Glomerular endothelial cell (primary cell): ENCODE measurements at places on chromosomes 12 and 14. TPM values are rescaled to one million over a fixed set of nuclear protein-coding genes. Genes with fewer than 3 reads are reported as not detected.

DNA sequence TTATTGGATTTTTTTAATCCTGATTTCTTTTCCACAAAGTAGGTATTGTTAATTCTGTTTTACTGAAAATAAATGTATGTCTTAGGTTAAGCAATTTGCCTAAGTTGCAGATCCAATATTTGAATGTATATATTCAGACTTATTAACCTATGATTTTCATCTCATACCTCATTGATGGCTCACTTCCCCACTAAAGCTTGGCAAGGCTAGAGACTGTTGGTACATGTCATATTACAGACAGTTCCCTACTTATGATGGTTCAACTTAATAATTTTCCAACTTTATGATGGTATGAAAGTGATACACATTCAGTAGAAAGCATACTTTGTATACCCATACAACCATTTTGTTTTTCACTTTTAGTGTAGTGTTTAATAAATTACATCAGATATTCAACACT is 33.2 kb upstream of the KCNH3 start:
- no peak for DNase-seq

DNA sequence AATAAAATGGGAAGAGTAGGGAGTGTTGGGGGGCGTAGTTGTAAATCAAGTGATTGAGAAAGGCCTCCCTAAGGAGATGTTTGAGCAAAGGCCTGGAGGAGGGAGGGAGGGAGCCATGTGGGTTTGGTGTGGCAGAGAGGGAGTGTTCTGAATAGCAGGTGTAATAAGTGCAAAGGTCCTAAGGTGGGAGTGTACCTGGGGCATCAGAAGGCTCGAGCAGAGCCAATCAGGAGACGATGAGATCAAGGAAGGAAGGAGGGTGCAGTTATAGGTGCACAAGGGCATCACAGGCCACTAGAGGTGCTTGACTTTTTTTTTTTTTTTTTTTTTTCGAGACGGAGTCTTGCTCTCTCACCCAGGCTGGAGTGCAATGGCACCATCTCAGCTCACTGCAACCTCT is 77.9 kb upstream of the PLXNC1 start:
- DNase-seq, result no peak

The TRPV4 gene
- total RNA-seq, result 5.9 and 7.1 TPM in 2 replicates

GRCh38 chr12:20006871-20007730 is 361.2 kb upstream of the PDE3A start:
- no peak for DNase-seq

The OR6C1 gene
- total RNA-seq, result not detected in 2 replicates

DNA sequence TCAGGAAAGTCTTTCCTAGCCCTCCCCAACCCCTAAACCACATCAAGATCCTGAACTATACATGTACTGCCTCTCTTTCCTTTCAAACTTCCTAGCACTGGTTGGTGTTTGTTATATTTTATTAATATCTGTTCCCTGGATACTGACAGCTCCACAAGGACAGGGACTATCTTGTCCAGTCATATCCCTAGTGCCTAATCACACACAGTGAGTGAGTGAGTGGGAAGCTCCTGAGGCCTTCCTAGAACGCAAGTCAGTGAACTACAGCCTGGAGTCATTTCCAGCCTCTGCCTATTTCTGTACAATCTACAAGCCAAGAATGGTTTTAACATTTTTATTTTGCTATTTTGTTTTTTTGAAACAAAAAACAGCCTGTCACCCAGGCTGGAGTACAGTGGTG is 7.5 kb upstream of the ACTR6 start:
- DNase-seq, result no peak

The SLC35E3 gene
- 1.1 and 6.6 TPM in 2 replicates for total RNA-seq

DNA sequence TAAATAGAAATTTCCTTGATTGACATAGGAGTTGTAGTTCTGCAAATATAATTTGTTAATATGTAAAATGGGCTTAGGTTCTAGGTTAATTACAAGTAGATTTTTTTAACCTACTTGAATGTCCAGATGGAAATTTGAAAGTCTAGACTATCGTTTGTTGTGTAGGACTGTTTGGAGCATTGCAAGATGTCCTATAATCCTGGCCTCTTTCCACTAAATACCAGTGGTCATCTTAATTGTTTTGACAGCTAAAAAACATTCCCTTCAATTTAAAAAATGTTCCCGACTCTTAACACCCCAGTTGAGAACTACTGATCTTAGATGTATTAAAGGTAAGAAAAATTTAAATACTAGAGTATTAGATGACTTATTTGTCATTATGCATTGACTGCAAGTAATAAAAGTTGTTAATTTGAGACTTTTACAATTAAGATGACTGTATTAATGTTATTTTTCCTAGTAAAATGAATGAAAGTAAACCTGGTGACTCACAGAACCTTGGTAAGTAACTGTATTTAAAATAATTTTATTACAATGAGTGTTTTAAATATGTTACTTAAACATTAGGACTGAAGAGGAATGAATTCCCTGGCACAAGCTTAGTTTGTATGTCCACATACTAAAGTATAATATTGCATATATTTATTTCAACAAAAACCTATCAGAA is 21.8 kb downstream of the G2E3 start:
- no peak for DNase-seq

The RDH12 gene
- total RNA-seq, result not detected in 2 replicates

GRCh38 chr12:85422762-85423161 is 142.7 kb downstream of the ALX1 start:
- DNase-seq, result no peak

- no peak for DNase-seq
These were observed 47.9 kb upstream of the PTGDR start for GRCh38 chr14:52219488-52220084.

DNA sequence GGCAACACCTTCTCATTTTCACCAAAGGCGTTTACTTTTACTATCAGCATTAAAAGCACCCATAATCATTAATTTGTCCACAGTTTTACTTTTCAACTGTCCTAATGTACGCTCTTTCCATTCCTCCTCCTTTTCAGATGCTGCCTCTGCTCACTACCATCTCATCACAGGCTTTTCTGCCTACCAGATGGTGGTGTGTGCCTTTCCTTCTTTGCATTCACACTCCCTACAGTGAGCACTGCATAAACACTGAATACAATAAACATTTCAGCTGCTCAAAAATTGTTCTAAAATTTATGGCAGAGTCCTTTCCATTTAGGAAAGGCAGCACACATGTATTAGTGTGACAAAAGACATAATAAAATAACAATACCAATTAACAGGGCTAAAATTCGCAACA is 435.7 kb downstream of the GXYLT1 start:
- no peak for DNase-seq

DNA sequence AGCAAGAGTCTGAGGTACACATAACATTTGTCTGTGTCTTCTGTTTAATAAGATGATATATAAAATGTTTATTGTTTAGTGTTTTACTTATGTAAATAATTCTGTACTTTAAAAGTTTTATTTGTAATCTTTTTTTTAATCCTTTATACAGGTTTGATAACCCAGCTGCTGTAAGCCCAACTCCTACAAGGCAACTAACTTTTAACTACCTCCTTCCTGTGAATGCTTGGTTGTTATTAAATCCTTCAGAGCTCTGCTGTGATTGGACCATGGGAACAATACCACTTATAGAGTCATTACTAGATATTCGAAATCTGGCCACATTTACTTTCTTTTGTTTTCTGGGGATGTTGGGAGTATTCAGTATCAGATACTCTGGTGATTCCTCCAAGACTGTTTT is 24.1 kb downstream of the TMTC3 start:
- DNase-seq, result no peak

The OAS2 gene
- total RNA-seq, result 35.9 and 80.4 TPM in 2 replicates

DNA sequence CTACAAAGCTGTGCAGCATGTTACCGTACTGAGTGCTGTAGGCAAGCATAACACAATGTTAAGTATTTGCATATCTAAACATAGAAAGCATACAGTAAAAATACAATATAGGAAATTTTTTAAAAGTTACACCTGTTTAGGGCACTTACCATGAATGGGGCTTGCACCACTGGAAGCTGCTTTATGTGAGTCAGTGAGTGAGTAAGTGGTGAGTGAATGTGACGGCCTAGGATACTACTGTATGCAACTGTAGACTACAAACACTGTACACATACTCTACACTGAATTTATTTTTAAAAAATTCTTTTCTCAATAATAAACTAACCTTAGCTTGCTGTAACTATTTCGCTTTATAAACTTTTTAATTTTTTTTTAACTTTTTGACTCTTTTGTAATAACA is 82.1 kb upstream of the FSCB start:
- no peak for DNase-seq

DNA sequence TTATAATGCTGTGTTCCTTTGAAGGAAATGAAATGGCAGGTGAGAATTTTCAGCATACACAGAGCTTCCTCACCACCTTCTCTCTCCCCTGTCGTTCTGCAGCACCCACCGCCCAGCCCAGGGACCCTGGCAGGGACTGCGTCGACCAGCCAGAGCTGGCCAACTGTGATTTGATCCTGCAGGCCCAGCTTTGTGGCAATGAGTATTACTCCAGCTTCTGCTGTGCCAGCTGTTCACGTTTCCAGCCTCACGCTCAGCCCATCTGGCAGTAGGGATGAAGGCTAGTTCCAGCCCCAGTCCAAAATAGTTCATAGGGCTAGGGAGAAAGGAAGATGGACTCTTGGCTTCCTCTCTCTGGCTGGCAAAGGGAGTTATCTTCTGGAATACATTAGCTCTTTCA is 35.1 kb downstream of the PAPLN start:
- no peak for DNase-seq

The FAM90A1 gene
- total RNA-seq, result 0.06 TPM in 1 of 2 replicates, not detected in the other

The SMCO2 gene
- 0.88 TPM in 1 of 2 replicates, not detected in the other for total RNA-seq

The HELB gene
- 1.5 and 2.7 TPM in 2 replicates for total RNA-seq

The TBK1 gene
- 22.3 and 35.2 TPM in 2 replicates for total RNA-seq

GRCh38 chr12:131711551-131712205 is 788 bp downstream of the SFSWAP start:
- no peak for DNase-seq

The GPRC5D gene
- not detected in 2 replicates for total RNA-seq

DNA sequence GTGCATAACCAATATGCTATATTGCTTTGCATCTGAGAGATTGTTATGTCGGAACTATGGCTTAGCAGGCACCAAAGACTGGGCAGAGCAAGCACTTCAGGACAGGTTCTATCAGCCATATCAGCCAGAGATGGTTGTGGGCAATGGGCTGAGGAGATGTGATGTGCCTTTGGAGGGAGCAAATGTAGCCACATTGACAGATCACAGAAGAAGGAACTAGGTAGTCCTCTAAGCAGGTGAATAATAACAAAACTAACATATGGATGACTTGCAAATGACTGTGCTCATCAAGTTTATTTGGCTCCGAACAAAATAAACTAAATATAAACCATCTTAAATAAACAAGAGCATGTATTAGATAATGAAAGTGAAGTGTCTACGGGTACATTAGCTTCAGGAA is 291.7 kb downstream of the RMST start:
- DNase-seq, result no peak

DNA sequence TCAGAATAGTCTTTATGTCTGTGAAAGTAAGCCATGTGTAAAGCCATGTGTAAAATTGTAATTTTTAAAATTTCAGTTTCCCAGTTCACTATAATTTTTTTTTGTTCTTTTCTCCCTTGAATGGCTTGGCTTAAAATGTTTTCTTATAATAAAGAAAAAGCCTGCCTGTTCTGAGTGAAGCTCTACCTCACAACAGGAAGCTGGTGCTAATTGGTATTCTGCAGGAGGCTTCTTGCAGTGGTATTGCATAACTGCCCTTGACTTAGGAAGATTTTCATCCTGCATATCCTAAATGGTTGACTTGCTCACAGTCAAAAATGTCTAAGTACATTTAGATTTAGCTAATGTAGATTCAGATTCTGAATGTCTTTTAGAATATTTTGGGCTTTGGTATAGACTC is 49.5 kb downstream of the ATP2A2 start:
- no peak for DNase-seq

DNA sequence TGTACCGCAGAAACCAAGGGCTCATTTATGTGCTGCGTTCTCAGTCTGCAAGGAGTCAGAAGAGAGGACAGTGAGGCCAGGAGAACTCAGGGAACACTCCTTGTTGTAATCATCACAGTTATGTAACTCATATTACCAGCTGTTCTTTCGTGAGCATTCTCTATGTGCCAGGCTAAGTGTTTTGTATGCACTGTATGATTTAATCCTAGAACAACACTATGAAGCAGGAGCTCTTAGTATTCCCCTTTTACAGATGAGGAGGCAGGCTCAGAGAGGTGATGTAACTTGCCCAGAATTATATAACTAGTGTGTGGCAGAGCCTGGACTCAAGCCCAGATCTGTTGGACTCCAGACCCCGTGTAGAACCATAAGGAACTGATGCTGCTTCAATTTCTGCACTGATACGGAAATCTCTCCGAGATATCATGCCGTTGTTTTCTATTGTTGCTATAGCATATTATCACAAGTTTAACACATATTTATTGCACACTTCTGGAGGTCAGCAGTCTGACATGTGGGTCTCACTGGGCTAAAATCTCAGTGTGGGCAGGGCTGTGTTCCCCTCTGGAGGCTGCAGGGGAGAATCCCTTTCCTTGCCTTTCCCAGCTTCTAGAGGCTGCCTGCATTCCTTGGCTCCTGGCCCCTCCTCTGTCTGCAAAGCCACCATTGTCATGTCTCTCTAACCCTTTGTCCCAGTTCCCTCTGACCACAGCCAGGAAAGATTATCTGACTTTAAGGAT is 16.3 kb upstream of the CD9 start:
- DNase-seq, result no peak

GRCh38 chr12:12609692-12610091 is 2.0 kb upstream of the CREBL2 start:
- no peak for DNase-seq

DNA sequence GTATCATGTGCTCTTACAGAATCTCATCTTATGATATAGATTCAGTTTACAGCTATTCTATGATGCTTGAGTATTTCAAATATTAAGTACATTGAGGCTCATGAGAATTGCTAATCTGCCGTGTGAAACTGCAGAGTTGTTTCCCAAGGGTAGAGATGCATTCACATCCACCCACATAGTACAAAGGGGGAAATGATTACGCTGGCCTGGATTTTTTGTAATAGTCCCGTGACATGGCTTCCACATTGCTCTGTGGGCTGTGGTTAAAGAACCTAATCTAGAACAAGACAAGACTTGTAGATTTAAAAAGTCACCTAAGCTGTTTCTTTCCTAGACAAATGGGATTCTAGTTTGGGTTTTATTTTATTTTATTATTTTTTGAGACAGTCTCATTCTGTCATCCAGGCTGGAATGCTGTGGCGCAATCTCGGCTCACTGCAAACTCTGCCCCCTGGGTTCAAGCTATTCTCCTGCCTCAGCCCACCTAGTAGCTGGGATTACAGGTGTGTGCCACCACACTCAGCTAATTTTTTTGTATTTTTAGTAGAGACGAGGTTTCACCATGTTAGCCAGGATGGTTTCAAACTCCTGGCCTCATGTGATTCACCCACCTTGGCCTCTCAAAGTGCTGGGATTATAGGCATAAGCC is 13.0 kb upstream of the RIOX1 start:
- no peak for DNase-seq

- DNase-seq, result no peak
These were observed 126.0 kb upstream of the ATF7IP start for GRCh38 chr12:14239350-14239934.

DNA sequence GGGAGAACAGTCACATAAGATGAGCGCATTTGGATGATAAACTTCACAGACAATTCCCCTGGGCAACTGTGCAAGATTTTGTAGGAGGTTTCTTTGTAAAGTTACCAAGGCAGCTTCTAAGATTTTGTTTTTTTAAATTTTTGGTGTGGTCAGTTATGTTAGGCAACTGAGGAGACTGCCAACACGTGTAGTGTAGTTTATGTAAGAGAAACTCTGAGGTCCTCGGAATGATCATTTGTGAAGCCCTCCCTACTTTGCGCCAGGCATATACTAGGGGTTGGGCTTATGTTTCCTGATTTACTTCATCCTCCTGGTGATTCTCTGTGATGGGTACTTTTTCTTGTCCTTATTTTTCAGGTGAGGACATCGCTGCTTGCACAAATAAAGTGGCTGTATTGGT is 433.6 kb downstream of the TMEM132D start:
- DNase-seq, result no peak
